ENCODE measurements at places on chromosomes 7 and 10.

DNA sequence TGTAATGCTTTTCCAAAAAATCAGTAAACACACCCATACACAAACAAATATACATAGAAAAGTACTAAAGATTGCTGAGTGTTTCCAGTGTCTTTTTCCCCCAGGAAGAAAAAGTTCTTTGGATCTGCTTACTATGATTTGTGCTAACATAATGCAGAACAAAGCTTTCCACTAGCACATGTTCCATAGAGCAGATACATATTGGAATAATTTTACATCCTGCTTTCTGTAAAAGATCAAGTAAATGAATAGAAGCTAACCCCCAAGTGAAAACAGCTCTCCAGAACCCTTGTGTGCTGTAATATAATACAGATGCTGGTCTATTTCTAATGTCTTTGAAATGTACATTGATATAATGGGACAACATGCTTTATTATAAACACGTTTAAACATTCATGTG lies 125.5 kb downstream of the PON1 start:
- H3K4me1 ChIP-seq = no peaks in the 10 kb centered on the region
- no peaks in the 10 kb centered on the region for H3K36me3 ChIP-seq
- no peak overlapping the region for H3K4me3 ChIP-seq
- no peak overlapping the region for H3K27ac ChIP-seq

GRCh38 chr7:2100278-2101208 lies 132.2 kb downstream of the MAD1L1 start:
- H3K4me1 ChIP-seq = peaks cover 26% of the 10 kb centered on the region
- H3K27me3 ChIP-seq = no peaks in the 10 kb centered on the region
- H3K4me3 ChIP-seq = no peak overlapping the region
- no peak for DNase-seq

DNA sequence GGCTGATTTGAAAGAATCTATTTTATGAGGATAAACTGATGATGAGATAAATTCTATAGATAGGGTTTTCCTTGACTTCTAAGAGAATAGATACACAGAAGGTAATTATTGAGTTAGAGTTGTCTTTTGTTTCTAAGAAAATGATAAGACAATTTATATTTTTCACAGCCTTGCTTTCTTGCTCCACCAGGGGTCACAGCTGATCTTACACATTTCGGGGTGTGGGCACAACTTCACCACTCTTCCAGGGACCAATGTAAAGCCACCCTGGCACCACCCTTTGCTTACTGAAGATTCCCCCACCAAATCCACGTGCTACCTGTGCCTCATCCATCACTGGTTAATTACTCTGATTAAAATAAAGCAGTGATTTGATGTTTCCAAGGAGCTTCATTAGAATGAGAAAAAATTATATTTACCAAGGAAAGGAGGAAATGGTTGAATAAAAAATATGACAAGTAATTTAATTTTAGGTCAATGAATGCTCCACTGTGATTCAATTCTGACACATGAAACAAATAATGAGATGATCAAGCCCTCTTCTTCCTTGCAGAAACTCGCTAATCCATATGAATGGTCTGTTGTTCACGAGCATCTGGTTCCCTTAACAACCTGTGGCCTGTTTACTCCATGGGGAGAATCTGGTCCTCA lies 177.3 kb upstream of the TNS3 start:
- no peaks in the 10 kb centered on the region for H3K27me3 ChIP-seq
- H3K27ac ChIP-seq = no peak overlapping the region
- peaks cover 9% of the 10 kb centered on the region for H3K4me1 ChIP-seq
- no peak overlapping the region for H3K4me3 ChIP-seq
- no peaks in the 10 kb centered on the region for H3K36me3 ChIP-seq

DNA sequence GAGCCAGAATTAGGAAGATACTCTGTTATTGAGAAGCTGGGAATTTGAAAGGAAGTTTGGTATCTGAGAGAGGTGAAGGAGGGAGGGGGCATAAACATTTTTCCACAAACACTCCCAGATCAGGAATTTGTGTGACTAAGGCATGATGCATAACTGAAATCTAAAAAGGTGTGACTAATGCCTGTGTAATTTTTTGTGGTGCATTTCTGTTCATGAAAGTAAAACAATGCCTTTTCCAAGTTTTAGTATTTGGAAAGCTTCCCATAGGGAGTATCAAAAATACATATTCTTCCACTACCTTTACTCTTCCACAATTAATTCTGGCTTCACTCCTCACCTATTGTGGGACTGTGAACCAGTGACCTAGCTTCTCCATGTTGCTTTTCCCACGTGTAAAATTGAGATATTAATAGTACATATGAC lies 56.4 kb upstream of the CAV2 start:
- no peaks in the 10 kb centered on the region for H3K27me3 ChIP-seq
- DNase-seq = no peak
- H3K27ac ChIP-seq = peak overlapping the region; percentile 54
- H3K4me1 ChIP-seq = no peaks in the 10 kb centered on the region
- no peaks in the 10 kb centered on the region for H3K36me3 ChIP-seq

DNA sequence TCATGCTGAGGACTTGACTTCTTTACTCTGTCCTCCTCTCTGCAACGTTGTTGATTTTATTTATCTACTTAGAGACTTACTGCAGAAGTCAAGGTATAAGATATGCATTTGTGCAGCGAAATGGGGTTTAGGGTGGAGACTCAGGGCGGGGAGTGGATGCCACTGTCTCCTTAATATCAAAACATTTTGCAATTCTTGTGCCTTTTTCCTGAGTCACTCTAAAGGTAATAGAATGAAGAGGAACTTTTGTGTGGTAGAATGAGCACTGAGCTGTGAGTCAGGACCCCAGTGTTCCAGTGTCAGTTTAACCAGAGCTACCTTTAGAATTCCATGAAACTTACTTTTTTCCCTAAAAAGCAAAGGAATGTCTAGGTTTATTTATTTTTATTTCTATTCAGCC lies 78.2 kb downstream of the VTI1A start:
- H3K36me3 ChIP-seq = no peaks in the 10 kb centered on the region
- H3K4me3 ChIP-seq = no peak overlapping the region
- DNase-seq = no peak
- H3K27me3 ChIP-seq = no peaks in the 10 kb centered on the region
- H3K4me1 ChIP-seq = no peaks in the 10 kb centered on the region

DNA sequence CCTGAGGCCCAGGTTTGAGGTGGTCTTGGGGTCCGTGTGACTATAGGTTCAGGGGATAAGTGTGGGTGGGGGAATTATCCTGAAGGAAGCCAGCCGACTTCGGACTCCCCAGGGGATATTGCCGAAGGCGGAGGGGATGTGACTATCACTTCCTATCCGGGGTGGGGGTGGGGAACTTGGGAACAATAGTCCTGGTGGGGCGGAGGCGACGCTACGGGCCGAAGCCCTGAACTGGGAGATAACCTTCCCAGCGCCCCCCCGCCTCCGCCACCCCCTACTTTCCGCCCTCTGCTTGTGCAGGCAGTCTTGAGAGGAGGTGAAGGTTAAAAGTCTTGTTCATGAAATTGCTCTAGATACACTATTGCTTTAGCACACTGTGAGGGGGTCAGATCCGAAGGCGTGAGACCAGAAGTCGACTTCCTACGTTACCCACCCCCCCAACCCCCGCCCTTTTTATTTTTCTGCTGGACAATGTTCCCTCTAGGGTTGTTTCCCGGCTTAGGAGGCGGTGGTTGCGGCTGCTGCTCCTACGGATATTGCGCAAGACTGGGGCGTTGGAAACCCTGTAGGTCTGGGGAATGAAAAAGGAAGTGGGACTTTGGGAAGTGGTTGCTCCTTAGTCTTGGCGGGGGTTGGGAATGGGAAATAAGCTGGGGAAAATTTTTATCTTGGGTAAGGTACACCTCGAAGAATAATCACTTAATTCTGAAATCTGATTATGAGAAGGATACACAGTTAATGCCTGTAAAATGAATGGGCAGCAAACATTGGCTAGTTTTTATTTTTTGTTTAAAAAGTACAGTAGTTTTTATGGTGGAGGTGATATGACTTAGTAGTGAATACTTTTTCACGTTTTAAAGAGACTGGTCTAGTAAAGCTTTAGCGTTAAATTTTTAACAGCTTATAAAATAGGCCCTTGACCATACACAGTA lies 1.5 kb downstream of the PTPN12 start:
- no peaks in the 10 kb centered on the region for H3K27me3 ChIP-seq
- no peaks in the 10 kb centered on the region for H3K36me3 ChIP-seq
- DNase-seq = peak; percentile 95

GRCh38 chr10:123394382-123394781 lies 240.2 kb downstream of the BUB3 start:
- no peak overlapping the region for H3K27ac ChIP-seq
- no peaks in the 10 kb centered on the region for H3K36me3 ChIP-seq
- no peak overlapping the region for H3K4me3 ChIP-seq
- no peak for DNase-seq

- H3K4me3 ChIP-seq = no peak overlapping the region
- H3K27ac ChIP-seq = no peak overlapping the region
- no peaks in the 10 kb centered on the region for H3K36me3 ChIP-seq
- H3K27me3 ChIP-seq = no peaks in the 10 kb centered on the region
- DNase-seq = no peak
Observed at GRCh38 chr10:125449571-125449970, 233.4 kb downstream of the TEX36 start.

All from sigmoid colon (tissue), 7 donors.